ENCODE measurements at places on chromosomes 5 and 9.
A peak's percentile ranks its signal among the peaks of the same experiment; 100 is the strongest.

GRCh38 chr5:159402311-159402710 is 72.0 kb upstream of the IL12B start:
- no peak for DNase-seq

DNA sequence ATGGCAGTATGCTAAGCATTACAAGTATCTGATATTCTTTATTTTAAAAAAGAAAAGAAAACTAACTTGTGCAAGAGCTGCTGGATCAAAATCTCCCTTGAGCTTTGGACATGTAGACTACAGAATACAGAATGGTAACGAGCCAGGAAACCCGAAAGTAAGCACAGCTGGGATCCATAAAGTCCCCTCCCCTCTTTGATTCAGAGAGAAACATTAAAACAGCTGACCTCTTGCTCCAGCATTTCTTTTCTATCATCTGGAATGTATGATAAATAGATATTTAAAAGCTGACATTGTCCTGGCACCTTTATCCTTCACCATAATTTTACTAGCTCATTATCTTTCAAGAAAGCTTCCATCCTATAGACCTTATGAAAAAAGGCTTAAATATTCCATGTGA is 28.2 kb upstream of the LPAR1 start:
- no peak for DNase-seq

GRCh38 chr9:93684806-93685543 is 108.6 kb downstream of the PHF2 start:
- no peak for DNase-seq

GRCh38 chr9:122126331-122127261 is 33.0 kb downstream of the NDUFA8 start:
- no peak for DNase-seq

- peak; percentile 85 for DNase-seq
Observed at GRCh38 chr5:151080613-151081430, at the start of gene TNIP1. Gene TNIP1 (minus strand): TSS chr5:151081034. CDS start chr5:151065095, 15,939 bp downstream.

Data from activated T-cell treated with anti-CD3 and anti-CD28 coated beads for 4 hours (primary cell).